ENCODE measurements at places on chromosomes 6 and 20.

- DNase-seq = no peak
Measured at GRCh38 chr6:42281570-42281969, 63.9 kb upstream of the MRPS10 start.

GRCh38 chr6:149990212-149990660 is 26.5 kb downstream of the ULBP1 start:
- DNase-seq = no peak

GRCh38 chr20:34512266-34512954 is 3.8 kb upstream of the DYNLRB1 start:
- no peak for DNase-seq

DNA sequence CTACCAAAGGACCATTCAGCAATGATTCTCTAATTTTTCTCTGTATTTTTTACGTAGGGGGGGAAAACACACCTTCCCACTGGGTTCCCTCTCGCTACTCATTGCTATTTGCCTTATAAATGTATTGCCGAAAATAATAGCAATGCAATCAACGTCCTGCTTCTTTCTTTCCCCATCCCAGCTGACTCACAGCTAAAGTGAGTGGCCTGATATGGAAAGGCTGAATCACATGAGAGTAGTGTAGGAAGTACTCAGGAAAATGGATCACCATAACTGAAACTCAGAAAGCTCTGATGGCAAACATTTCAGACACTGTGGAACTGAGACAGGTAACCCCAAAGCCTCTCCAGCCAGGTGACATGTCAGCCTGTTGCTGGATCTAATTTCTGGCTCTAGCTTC is 49.3 kb upstream of the SRPK1 start:
- no peak for DNase-seq

- DNase-seq = peak; percentile 67
Measured at GRCh38 chr20:15673206-15673605, 900.0 kb downstream of the KIF16B start.

DNA sequence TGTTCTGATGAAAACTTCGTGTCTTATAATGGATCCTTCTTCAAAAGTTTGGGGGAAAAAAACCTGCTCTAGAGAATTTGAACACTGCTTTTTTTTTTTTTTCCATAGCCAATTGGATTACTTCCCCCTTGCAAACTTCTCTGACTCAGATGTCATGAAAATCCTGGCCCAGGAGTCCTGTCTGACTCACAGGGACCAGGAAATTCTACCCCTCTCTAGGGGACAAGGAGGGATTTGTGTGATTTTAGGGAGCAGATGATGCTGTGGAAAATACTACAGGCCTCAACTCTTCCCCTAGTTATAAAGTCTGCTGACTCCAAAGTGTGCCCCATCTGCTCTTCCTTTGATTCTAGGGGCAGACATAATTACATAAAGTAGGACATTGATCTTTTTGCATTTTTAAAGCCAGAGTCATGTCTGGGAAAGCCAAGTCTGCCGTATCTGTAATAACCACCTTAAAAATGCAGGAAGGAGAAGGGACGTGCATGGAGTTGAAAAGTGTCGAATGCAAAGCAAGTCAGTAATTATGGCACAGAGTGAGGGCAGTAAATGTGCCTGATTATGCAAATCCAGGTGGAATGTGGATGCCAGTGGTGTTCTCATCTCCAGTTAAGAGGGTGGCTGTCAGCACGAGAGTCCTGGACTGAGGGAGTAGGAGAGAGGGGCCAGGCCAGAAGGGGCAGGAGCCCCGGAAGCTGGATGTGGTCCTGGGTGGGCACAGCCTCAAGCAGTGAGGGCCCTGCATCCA is 144.3 kb upstream of the SULF2 start:
- peak; percentile 52 for DNase-seq

- no peak for DNase-seq
Measured at GRCh38 chr6:49401063-49401462, 62.0 kb downstream of the MMUT start.

DNA sequence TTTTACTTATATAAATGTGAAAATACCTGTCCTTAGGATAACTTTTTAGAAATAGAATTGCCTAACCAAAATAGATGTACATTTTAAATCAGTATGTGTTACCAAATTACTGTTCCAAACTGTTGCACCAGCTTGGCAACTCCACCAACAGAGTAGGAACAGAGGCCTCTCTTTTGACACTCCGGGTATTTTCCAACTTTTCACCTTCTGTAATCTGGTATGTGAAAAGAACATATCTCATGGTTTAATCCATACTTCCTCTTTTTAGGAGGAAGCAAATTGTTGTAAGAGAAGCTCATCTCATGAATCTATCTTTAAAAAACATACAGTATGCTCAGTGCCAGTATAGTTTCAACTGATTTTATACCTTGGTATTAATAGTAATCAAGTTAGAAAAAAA is 24.9 kb downstream of the RNF144B start:
- DNase-seq = no peak

DNA sequence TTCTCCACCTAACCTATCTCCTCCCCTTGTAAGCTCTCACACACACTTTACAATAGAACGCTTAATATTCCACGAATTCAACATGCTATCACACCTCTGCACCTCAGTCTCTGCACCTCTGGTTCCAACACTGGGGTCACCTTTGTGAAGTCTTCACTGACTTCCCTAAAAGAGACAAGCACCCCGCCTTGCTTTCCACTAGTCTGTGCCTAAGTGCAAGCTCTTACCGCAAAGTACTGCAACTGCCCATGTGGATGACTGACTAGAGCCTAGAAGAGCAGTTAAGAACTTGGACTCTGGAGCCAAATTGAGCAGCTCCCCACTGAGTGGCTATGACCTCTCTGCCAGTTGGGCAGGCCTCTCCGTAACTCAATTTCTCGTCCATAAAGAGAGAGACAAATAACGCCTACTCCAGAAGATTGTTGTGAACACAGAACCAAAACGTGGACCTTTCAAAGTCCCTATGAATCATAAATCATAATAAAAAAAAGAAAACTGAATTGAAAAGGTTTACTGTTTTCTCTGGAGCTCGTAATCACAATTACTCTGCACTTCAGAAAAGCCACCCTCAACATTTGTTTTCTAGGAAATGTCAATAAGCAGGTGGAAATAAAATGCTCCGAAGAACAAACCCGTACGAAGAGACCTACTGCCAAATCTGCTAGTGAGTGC is 1.2 kb downstream of the IFNGR1 start:
- no peak for DNase-seq

DNA sequence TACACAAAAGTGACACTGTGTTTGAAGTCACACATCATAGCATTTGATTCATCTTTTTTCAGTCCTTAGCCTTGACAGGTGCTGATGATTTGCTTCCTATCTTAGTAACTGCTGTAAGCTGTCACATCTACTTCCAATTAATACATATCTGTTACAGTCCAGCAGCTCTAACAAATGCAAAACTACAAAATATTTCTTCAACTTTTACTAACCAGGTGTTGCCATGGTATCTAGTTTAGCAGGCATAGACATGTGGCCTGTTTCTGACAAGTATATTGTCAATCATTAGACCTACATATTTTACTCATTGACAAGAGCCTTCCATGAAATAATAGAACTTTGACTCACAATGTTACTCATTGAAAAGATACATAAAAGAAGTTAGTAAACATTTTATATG is 1159.7 kb downstream of the GRIK2 start:
- no peak for DNase-seq

GRCh38 chr6:20978151-20978614 is 443.9 kb downstream of the CDKAL1 start:
- DNase-seq = peak; percentile 84

DNA sequence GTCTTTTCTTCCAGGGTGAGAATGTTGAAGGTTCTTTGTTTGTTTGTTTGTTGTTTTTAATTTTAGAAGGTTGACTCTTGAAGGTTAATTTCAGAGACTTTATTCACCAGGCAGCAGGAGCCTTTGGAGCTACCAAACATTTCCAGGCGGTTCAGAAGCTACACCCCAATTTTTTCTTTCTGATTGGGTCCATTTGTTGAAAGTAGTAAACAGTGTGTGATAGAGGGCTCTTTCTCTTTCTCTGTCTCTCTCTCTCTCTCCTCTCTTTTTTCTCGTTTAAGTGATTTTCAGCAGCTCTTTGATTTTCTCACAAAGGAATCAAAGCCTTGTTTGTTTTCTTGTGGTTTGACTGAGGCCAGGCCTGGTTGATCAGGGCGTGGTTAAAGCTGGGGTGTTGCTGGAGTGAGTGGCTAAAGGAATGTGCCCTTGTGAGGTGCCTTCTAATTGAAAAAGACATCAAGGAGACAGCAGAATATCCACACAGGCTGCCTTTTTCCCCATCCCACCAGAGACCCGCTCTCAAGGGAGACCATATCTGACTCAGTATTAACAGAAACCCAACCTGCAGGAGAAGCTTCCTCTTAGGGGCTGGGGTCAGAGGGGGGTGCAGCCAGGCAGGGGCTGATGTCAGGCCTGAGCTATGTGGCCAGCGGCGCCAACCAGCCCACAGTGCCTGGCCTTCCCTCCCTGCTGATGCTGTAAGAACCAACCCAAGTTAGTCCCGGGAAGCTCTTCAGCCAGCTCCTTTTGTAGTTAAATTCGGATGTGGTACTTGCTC is 40.4 kb upstream of the NAA20 start:
- DNase-seq = no peak

DNA sequence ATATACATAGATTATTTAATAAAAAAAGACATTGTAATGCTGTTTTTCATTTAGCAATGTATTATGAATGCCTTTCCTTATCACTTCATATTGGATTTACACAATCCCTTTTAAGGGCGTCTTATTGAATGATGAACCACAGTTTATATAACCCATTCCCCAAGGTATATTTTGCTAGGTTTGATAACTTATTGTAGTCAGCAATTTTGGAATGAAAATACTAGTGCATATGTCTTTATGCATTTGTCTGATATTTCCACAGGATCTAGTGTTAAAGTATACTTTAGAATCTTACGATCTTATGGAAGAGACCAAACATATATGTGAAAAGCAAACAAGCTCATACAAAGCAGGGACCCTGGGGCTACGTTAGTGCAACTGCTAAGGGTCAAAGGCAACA is 180.4 kb upstream of the RIN2 start:
- no peak for DNase-seq

DNA sequence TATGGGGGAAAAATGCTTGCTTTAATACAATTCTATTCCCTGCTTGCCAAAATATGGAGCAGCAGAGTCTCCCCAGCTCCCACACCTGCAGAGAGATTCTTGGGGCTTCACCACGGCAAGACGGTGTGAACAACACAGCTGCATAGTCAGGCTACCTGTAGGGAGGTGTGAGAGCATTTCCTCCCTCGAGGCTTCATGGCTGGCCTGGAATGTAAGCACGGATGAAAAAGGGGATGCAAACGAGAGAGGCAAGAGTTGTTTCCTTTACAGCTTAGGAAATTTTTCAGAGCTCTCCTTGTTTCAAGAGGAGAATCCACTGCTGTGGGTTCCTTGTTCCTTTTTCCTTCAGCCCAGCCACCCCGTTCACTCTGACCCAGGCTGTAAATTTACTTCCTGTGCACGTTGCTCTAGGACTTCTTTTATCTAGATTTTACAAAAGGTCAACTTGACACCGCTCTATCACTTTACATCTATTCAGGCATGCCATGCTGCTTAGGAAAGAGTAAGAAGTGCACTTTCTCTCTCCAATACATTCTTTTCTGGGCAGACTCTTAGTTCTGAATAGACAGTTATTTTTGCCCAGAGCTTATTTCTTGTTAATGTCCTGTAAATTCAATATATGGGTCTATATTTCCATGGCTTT is 197.1 kb downstream of the KHDC1L start:
- no peak for DNase-seq

- no peak for DNase-seq
Measured at GRCh38 chr6:135686784-135687301, 164.7 kb upstream of the PDE7B start.

DNA sequence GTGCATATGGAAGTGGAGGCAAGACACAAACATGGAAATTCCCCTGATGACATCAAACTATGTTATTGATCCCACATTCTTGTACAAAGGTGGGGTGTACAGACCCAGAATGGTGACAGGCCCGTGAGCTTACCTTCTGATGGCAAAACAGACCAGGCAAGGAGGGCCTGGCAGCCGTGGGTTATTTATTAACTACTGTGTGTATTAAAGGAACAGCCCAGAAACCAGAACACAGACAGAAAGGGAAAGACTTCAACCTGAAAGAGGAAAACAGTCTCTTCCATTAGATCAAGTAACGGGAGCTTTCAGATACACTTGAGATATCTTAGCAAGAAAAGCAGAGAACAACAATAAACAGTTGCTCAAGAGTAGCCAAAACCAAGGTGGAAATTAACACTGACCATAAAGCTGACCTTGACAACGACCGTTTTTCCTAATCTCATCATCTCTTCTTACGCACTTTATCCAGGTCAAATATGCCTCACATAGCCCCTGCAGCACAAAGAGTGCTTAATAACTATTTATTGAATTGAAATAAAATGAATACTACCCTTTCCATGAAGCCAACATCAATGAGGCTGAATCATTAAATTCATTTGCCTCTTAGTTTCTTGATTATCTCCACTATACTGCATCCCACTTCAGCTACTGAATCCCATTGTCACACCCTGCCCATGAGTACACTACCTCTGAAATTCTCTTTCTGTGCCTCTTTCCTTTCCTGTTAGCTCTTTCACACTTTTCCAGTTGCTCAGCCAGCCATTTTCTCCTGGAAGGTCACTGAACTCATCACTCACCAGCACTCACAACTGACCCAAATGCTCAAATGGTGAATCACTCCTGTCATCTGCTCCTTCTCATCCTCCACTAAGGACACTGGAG is 67.4 kb downstream of the MOXD1 start:
- DNase-seq = peak; percentile 85

- DNase-seq = no peak
Measured at GRCh38 chr6:1250489-1251197, 61.3 kb upstream of the FOXQ1 start.

DNA sequence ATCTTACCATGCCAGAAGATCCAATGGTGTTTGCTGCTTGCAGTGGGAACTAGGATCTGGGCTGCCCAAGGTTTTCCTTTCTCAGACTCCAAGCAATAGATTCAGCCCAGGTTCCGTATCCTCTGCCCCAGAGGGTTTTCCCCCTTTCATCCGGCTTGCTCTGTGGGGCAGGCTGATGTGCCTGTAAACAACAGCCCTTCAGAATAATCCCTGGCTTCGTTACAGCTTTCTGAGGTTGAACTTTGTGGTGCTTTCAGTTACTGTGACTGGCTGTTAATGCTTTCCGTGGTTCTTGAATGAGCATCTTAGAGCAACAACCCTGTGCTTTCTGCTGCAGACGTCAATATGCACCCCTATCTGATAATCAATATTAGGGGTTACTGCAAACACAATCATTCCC is 400.4 kb downstream of the BTBD3 start:
- DNase-seq = no peak

Measured in HFF-Myc (cell line).